GM06990 (cell line): ENCODE measurements at places on chromosomes 11 and 22.
A peak's percentile ranks its signal among the peaks of the same experiment; 100 is the strongest.

DNA sequence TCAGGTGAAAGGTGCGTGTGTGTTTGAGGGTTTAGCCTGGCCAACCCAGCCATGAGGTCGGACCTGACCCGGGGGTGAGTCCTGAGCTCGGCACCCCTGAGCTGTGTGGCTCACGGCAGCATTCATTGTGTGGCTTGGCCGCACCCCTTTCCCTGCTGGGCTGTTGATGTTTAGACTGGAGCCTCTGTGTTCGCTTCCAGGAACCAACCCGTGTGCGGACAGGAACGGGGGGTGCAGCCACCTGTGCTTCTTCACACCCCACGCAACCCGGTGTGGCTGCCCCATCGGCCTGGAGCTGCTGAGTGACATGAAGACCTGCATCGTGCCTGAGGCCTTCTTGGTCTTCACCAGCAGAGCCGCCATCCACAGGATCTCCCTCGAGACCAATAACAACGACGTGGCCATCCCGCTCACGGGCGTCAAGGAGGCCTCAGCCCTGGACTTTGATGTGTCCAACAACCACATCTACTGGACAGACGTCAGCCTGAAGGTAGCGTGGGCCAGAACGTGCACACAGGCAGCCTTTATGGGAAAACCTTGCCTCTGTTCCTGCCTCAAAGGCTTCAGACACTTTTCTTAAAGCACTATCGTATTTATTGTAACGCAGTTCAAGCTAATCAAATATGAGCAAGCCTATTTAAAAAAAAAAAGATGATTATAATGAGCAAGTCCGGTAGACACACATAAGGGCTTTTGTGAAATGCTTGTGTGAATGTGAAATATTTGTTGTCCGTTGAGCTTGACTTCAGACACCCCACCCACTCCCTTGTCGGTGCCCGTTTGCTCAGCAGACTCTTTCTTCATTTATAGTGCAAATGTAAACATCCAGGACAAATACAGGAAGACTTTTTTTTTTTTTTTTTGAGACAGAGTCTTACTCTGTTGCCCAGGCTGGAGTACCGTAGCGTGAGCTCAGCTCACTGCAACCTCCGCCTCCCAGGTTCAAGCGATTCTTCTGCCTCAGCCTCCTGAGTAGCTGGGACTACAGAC is 53.9 kb upstream of the PPP6R3 start:
- DNase-seq = no peak

- peak; percentile 37 for DNase-seq
Observed at GRCh38 chr11:110856996-110857812, 145.0 kb upstream of the ARHGAP20 start.

GRCh38 chr11:26112264-26112663 is 219.7 kb upstream of the ANO3 start:
- DNase-seq = no peak

DNA sequence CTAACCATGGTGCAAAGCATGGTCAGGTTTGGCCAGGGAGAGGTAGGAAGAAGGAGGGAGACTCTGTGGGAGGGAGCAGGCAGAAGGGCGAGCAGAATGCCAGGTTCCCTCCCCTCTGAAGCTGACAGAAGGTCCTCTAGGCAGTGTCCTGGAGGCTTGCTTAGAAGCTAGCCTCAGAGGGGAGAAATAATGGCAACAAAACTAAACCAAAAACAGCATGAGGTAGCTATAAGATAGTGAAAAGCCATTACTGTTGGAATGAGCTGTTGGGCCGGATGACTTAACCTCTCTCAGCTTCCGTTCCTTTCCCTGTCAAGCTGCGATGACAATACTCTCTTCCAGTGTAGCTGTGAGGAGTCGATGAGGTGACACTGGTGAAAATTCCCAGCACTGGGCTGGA is 36.6 kb downstream of the RASSF10 start:
- DNase-seq = no peak

- no peak for DNase-seq
Observed at GRCh38 chr11:118366287-118366686, 6.9 kb downstream of the UBE4A start.

DNA sequence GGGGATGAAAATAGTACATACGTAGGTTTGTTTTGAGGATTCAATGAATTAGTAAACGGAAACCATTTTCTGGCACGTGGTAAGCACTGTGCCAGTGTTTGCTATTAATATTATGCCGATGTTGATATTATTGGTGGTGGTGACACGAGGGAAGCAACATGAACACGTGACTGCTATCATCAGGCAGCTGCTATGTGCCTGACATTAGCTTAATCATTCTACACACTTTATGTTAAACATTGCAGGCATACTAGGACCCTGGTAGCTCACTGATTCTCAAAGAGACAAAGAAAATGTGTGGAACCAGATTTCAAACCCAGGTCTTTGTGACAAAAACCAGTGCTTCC is 656 bp downstream of the SRRD start:
- DNase-seq = no peak

DNA sequence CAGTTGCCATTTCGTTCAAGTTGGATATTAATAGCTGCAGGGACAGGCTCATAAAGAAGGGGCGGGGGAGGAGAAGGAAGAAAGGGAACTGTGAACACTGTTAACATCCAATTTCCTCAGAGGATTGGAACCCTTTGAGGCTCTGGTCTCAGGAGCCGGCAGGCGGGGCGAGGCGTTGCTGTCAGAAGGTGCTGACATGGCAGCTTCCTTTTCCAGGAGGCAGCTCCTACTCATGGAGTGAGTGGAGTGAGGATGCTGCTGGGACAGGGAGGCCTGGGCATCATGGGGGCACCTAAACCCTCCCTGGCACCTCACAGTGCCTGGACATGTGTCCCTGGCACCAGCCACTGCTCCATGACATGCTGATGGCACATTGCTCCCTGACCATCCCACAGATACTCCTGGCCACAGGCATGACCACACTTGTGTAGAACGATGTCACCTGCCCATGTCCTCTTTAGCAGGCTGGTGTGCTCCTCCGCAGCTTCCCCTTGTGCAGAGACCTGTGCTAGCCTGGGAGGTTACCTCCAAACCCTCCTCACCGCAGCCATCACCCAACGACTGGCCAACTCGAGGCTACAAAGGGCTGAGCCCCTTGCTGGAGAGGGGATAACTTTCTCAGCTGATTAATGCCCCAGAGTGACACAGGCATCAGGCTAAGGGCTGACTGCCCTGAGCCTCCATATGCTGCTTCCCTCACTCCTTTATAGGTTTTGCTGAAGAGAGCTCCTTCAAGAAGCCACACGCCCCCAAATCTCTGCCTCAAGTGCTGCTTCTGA is 79.6 kb upstream of the NECTIN1 start:
- DNase-seq = no peak

DNA sequence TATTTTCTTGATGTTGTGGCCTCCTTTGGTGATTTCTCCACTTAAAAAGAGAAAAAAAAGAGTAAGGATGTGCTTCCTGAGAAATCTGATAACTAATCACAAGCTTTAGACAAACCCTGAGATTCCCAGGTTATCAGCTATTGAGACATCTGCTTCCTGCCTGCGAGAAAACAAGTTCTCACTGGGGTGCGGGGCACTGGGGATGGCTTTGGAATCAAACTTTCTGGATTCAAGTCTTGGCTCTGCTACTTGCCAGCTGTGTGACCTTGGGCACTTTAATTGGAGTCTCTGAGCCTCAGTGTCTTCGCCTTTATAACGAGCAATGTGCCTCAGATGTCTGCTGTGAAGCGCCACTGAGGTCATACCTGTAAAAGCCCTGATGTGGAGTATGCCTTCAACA is 152.5 kb upstream of the NAV2 start:
- DNase-seq = no peak

DNA sequence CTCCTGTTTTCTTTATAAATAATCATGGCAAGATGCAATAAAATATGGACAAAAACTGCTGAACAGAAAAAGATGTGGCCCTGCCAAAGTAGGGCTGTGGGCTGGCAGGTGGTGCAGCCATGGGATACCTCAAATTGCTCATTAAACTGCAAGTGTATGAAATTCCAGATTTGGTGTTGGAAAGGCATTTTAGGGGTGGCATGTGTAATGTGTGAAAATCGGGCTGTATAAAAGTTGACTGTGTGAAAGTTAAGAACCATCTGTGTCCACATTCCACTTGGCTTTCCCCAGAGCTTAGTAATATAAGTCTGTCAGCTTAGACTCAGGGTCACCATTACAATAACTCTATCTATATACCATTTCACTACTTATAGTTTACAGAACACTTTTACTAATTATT is 34.8 kb upstream of the FZD4 start:
- no peak for DNase-seq

GRCh38 chr22:37202716-37203115 is 9.6 kb downstream of the SSTR3 start:
- no peak for DNase-seq

- DNase-seq = no peak
Observed at GRCh38 chr11:101321222-101321621, 191.6 kb upstream of the PGR start.

- DNase-seq = no peak
Observed at GRCh38 chr22:18156878-18157713, 7.1 kb downstream of the USP18 start.

GRCh38 chr11:114185436-114185835 is 110.8 kb upstream of the NNMT start:
- no peak for DNase-seq

GRCh38 chr11:117717485-117718314 is 79.3 kb downstream of the DSCAML1 start:
- no peak for DNase-seq

GRCh38 chr22:39175353-39176142 is 23.1 kb upstream of the CBX7 start:
- no peak for DNase-seq

DNA sequence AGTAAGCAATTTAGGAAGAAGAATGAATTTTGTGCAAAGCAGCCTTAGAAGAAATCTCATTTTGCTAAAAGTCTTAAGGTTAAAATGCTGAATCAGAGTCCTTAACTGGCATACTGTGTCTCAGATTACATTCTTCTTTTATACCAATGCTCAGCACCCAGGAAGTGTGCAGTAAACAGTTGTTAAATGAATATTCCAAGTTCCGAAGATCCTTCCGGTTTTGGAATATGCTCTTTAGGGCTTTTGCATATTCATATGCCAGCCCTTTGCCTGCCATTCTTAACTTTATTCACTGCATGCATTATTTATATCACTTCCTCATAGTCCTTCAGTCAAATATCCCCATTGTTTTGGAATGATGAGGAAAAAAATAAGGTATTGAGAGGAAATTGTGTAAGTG is 242.0 kb downstream of the DDX10 start:
- DNase-seq = no peak

- no peak for DNase-seq
Observed at GRCh38 chr22:38724176-38724575, 18.4 kb downstream of the GTPBP1 start.

DNA sequence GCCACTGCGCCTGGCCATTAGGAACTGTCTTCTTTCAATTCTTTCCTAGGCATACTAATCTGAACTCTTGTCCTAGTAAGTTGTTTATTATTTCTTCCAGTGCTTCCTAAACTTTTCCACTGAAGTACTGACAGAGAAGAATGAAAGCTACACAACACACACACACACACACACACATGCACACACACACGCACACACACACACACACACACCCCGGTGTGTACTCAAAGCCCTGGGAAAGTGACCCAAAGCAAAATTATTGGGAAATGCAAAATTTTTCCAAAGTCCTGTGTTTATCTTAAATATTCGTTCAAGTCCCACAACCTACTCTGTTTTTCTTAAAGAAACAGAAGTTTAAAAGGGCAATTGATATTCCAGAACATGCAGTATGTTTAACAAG is 19.4 kb upstream of the SIK2 start:
- no peak for DNase-seq

GRCh38 chr11:108670451-108670850 is 5.6 kb downstream of the DDX10 start:
- no peak for DNase-seq

DNA sequence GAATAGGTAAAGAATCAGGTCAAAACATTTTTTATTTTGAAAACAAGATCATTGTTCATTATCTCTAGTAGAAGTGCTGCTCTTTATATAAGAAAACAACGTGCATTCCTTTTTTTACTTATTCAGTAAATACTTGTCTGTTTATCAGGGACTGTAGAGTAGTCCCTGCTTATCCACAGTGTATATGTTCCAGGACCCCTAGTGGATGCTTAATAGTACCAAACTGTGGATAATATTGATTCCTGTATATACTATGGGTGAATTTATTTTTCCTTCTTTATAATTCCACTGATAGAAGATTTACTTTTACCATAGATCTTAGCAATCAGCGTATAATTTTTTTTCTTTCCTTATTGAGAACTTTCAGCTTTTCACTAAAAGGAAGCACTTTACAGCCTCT is 32.6 kb downstream of the CEP295 start:
- no peak for DNase-seq

GRCh38 chr22:37911697-37912096 is 5.6 kb downstream of the MICALL1 start:
- no peak for DNase-seq

GRCh38 chr22:20579273-20580120 is 72.1 kb downstream of the MED15 start:
- DNase-seq = no peak

DNA sequence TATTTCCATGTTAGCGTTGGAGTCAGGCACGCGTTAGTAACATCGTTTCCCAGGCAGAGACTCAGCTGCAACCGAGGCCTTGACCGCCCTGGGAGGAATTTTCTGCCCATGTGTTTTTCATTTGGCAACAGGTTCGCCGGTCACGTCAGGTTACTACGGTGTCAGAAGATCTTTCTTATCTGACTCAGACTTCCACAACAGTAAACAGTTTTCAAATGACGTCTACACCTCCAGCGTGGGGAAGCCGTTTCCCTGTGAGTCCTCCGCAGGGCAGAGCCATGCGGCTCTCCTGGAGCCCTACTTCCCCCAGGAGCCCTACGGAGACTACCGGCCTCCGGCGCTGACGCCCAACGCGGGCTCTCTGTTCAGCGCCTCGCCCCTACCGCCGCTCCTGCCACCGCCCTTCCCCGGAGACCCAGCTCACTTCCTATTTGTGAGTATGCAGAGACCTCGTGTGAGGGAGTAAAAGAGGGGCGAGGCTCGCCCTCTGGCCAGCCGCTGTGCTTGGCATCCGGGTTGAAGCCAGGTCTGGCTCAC is 14.3 kb upstream of the POU2AF3 start:
- DNase-seq = no peak

- DNase-seq = no peak
Observed at GRCh38 chr11:45152740-45153595, 6.5 kb downstream of the PRDM11 start.

DNA sequence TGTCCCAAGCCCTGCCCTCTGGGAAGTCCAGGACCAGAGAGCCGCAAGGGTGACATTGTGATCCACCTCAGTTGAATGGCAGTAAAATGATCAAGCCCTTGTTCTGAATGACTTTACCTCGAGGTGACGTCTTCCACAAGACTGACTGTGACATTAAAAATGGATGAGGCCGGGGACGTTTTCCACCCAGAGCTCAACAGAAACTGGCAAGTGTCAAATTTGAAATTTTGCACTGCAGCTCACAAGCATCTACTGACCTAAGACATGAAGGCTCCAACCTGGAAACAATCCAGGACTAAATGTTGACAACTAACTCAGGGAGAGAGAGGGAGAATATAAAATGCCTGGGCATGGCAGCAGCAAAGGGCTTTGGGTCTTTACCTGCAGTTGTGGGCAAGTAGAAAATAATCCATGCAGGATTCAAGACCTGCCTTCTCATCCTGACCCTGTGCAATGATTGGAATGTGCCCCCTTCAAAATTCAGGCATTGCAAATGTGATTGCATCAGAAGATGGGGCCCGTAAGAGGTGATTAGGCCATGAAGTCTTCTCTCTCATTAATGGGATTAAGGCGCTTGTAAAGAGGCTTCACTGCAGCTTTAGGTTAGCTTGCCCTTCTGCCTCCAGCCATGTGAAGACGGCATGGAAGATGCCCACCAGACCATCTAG is 33.6 kb upstream of the CLMP start:
- no peak for DNase-seq

GRCh38 chr11:127247261-127247851 is 246.8 kb upstream of the KIRREL3 start:
- DNase-seq = no peak
